ENCODE measurements at places on chromosomes 6 and 20.

- no peak for DNase-seq
Observed at GRCh38 chr6:20447157-20447556, 45.5 kb downstream of the E2F3 start.

DNA sequence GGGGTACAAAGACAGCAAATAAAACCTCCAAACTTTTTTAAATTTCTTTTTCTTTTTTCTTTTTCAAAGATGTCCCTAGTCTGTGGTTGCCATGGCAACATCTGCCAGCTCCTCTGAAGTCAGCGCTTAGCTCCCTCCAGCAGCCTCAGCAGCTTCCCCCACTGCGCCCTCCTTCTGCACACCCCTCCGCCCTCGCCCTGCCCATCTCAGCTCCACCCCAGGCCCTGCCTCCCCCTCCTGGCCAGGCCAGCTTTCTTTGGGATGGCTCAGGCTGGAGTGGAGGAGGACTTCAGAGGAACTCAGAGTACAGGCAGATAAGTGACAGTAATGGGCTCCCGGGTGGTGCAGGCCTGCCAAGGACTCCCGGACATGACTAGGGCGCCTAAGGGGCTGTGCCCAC, 104.6 kb downstream of the LRFN2 start:
- no peak for DNase-seq

GRCh38 chr6:92762443-92763273, 656.7 kb downstream of the EPHA7 start:
- no peak for DNase-seq

GRCh38 chr6:16849988-16850680, 88.9 kb upstream of the ATXN1 start:
- no peak for DNase-seq

- no peak for DNase-seq
Observed at GRCh38 chr20:12410783-12411182, 493.1 kb downstream of the BTBD3 start.

- no peak for DNase-seq
Observed at GRCh38 chr20:5096463-5096862, 23.3 kb downstream of the PCNA start.

DNA sequence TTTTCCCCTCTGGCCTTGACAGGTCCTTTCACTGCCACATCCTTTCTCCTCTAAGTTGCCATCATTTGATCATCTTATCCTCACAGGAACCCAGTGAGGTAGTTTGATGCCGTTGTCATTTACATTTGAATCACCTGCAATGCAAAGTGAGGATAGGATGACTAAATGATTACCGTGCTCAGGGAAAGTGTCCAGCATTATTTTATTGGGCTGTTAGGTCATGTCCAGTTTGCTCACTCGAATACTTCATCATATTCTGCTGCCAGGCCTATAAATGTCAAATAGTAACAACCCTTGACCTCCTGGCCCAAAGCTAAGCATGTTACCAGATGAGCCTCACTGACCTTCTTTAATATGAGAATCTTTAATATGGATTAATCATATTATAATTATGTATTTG, 1068.7 kb upstream of the FLRT3 start:
- no peak for DNase-seq

DNA sequence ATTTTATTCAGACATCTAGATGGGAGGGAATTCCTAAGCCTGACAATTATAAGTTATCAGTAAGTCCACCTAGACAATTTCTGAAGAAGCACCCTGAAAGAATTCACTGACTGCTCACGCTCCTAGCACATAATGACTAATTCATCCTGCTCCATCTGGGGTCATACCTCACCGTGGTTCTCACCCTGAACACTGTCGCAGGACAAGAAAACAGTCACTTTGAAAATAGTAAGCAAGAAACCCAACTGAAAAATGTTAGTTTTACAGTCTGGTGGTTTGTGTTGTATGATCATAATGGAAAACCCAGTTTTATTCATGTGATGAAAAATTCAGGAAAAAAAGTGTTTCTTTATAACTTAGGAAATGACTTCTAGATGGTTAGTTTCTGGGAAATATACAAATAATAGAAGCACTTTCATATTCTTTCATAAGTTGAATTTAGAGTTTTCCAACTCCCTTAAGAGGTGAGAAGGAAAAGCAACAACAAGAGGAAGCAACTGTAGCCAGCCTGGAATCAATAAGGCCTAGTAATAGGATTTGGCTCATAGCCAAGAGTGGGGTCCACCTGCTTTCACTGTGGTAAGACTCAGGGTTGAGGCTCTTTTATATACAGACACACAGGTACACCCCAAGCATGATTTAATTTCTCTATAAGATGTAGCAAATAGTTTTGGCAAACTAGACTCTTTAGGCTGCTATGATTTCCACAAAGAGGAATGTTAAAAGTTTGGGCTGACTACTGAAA, 94.1 kb downstream of the HIVEP2 start:
- DNase-seq = no peak

DNA sequence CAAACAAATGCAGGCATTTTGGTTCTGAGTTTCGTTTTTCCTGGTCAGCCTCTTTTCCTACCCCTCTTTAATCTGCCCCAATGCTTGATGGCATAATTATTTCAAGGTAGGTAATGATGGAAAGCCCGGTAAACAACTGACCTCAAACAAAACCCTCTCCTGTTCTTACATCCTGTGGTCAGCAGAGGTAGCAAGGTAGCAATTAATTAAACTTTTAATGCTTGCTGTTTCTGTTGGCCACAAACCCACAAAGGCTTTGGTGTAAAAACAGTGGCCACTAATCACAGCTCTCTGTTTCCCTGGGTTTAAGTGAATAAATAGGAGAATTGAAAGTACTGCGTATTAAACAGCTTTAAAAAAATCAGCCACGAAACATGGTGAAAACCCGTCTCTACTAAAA, 261.5 kb upstream of the SOX4 start:
- no peak for DNase-seq

- no peak for DNase-seq
Observed at GRCh38 chr6:142542704-142543233, 241.0 kb downstream of the ADGRG6 start.

DNA sequence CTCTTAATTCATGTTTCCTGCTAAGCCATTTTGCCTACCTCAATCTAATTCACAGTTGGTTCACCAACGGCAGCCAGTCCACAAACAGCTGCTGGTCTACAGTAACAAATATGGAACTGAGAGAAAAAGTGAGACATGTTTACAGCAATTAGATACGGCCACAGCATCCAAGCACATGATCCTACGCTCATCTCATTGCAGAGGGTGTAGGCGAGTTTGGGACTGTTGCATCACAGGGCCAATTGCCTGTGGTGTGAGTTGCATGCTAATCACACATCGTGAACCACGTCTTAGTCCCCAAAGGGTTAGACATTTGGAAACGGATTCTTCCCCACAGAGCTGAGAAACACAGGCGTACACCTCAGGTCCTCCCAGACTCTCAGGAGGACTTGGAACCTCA, 166.9 kb downstream of the EYA2 start:
- no peak for DNase-seq

GRCh38 chr6:41103847-41104246, 31.1 kb downstream of the NFYA start:
- DNase-seq = no peak

DNA sequence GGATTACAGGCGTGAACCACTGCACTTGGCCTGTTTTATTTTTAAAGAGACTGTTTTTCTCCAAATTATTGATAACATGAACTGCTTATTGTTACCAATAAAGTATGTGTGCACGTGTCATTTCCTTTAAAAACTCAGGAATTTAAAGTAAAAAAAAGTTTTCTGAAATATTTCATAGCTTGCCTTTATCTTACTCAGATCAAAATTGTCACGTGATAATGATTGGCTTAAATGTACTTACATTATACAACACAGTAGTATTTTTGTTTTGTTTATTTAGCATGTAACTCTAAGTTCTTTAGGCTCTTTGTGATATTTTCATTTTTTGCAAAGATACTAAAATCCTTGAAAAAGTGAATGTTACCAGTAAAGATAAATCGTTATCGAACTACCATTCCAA, 174.1 kb downstream of the ZFAND3 start:
- DNase-seq = no peak

- no peak for DNase-seq
Observed at GRCh38 chr6:40754461-40755045, 167.4 kb upstream of the LRFN2 start.

GRCh38 chr6:75416443-75416842, 77.2 kb downstream of the FILIP1 start:
- no peak for DNase-seq

GRCh38 chr6:169034516-169035167, 219.0 kb downstream of the THBS2 start:
- no peak for DNase-seq

GRCh38 chr6:15364401-15365037, 118.7 kb downstream of the JARID2 start:
- DNase-seq = no peak

DNA sequence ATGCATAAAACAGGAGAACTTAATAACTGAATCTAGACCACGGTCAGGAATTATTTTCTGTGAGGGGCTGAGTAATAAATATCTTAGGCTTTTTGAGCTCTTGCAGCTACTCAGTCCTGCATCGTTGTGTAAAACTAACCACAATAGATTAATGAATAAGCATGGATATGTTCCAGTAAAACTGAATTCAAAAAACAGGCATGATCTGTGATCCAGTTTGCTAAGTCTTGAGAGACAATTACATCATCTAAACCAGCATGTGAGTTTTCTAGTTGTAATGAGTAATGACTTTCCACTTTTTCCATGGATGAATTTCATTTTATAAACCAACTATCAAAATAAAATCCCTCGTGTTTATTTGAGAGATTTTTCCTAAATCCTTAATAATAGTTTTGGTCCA, 336.8 kb downstream of the RFPL4B start:
- DNase-seq = no peak

GRCh38 chr20:64222291-64222735, 33.2 kb upstream of the PCMTD2 start:
- DNase-seq = no peak

DNA sequence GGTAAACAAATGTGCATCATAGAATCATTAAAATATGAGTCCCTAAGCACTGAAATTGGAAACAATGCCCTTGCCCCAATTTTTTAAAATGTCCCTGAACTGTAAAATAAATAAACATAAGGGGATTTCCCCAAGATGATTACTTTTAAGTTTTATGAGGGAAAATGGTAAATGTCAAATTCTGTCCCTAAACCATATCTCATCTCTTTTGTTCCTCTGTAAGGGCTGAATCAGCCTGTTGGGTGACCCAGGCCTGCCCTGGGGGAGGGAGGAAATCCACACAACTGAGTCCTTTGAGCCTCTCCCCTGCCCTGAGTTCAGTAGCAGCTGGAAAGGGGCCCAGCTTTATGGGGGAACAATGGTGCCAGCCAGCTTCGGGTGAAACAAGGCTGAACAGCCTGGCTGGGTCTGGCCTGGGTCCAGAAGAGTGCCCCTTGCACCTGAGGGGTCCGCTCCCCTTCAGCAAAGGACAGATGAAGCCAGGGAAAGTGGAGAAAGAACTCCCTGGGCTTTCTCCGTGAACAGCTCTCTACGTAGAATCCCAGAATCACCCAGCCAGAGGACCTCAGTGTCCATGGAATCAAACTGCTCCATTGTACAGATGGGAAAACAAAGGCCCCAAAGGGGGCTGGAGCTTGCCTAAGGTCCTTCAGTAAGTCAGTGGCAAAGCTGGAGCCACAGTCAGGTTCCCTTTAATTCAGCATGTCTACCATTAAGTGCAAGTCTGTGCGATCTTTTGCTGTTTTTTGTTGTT, 28.2 kb upstream of the ITCH start:
- DNase-seq = no peak

GRCh38 chr6:15974817-15975216, 154.1 kb upstream of the MYLIP start:
- DNase-seq = no peak

GRCh38 chr6:166643891-166644590, 17.0 kb upstream of the RPS6KA2 start:
- DNase-seq = no peak

- DNase-seq = no peak
Observed at GRCh38 chr6:169722362-169723199, 1.7 kb downstream of the PHF10 start.

GRCh38 chr6:167907837-167908681, 81.3 kb downstream of the AFDN start:
- DNase-seq = no peak

DNA sequence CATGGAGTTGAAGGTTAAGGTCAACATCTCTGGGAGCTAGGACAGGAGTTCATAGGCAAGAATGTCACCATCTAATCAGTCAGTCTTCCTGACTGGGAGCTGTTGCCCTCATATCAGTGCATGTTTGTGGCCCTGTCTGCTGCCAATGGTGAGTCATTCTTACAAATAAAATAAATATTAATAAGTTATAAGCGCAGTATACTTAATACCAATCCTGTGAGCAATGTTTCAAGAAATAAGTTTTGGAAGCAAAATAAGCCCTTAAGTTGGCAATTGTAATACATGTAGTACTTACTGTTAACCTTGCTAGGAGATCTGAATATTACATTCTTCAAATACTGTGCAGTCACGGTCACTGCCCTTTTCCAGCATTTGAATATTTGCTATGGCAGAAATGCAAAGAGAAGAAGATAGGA, 20.2 kb upstream of the MDGA1 start:
- no peak for DNase-seq

DNA sequence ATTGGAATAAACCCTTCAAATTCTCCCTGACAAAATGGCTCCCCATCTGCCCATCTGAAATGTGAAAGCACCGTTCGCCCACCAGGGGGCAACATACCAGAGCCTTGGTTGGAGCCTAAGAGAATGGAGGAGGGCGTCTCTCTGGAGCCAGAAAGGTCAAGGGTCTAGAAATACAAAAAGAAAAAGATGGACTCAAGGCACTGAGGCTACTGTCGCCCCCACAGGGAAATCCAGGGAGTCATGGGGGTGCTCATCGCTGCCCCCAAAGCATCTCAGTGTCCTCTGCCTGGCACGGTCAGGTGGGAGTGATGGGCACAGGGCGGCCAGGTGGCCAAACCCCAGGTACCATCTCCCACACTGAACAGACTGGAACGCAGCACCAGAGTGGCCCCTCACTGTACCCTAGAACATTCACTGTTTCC, 136.3 kb downstream of the ZMYND8 start:
- peak; percentile 15 for DNase-seq

GRCh38 chr6:158686311-158686710, 36.5 kb downstream of the SYTL3 start:
- no peak for DNase-seq

DNA sequence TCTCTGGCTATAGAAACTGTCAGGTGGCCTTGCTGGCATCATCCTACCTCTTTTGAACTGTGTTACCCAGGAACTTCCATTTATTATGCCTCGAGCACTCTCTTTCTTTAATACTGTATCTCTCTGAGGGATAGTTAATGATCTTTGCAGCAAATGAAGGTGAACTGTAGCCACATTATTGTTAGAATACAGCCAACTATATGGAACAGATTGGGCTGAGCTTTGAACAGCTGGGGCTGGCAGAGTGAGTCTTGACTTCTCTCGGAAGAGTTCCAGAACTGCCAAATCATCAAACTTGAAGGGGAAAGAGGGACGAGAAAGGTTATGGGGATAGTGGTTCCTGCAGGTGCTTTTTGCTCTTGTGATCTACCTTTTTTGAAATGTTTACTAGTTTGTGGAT, 237.7 kb downstream of the PRL start:
- no peak for DNase-seq

DNA sequence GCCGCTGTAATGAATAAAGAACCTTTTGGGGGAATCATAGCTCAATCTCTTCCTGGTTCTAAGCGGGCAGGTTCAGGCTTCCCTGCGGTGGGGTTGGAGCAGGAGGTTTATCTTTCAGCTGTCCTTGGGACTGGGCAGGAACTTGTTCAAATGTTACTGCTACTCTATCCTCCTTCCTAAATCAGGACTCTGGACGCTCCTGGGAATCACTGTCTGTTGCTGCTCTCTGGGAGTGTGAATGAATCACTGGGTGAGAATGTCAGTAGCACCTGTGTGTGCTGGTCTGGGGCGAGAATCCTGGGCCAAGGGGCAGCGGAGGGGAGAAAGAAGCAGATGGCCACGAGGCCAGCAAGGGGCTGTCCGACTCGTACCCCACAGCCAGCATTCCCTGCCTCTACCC, 65.4 kb upstream of the ZNFX1 start:
- DNase-seq = no peak
